ENCODE measurements at places on chromosomes 3 and 15. TPM values are rescaled to one million over a fixed set of nuclear protein-coding genes. Genes with fewer than 3 reads are reported as not detected.

GRCh38 chr15:69500339-69500738, 47.7 kb downstream of the RPLP1 start:
- H3K36me3 ChIP-seq: no peaks in the 10 kb centered on the region
- H3K4me3 ChIP-seq: no peak overlapping the region
- no peak for DNase-seq
- no peak overlapping the region for H3K27ac ChIP-seq

FEZF2 gene
- total RNA-seq: not detected

- no peaks in the 10 kb centered on the region for H3K36me3 ChIP-seq
- no peak overlapping the region for H3K27ac ChIP-seq
- H3K4me3 ChIP-seq: no peak overlapping the region
- no peak for DNase-seq
- no peaks in the 10 kb centered on the region for H3K27me3 ChIP-seq
These were observed 350.2 kb upstream of the POU1F1 start for GRCh38 chr3:87626546-87626945.

SV2B gene
- 0.26 TPM for total RNA-seq

DNA sequence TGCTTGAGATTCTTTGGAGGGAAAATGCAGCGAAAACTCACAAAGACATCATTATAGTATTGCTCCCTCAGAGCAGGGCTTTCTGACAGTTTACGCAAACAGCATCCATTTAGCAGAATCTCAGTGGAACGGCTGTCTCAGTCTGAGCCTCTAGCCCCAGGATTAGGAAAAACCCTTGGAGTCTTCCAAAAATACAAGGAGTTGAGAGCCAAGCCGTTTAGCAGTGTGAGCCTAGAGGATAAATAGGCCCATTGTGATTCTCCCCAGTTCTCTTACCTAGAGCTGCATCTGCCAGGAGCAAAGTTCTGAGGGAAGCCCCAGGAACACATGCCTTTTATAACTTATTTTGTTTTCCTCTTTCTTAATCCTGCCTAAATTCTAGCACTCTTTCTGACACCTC, 359.6 kb downstream of the NTRK3 start:
- H3K27me3 ChIP-seq: no peaks in the 10 kb centered on the region
- H3K4me1 ChIP-seq: no peaks in the 10 kb centered on the region
- DNase-seq: no peak
- no peak overlapping the region for H3K4me3 ChIP-seq
- H3K27ac ChIP-seq: no peak overlapping the region
- no peaks in the 10 kb centered on the region for H3K36me3 ChIP-seq

GRCh38 chr3:32220006-32220405, 18.5 kb upstream of the CMTM8 start:
- no peaks in the 10 kb centered on the region for H3K36me3 ChIP-seq
- no peak overlapping the region for H3K27ac ChIP-seq
- no peaks in the 10 kb centered on the region for H3K27me3 ChIP-seq
- H3K4me3 ChIP-seq: no peak overlapping the region
- no peaks in the 10 kb centered on the region for H3K4me1 ChIP-seq

All from ovary (tissue), 10 donors.